ENCODE measurements at places on chromosomes 11 and 22.
A peak's percentile ranks its signal among the peaks of the same experiment; 100 is the strongest.

DNA sequence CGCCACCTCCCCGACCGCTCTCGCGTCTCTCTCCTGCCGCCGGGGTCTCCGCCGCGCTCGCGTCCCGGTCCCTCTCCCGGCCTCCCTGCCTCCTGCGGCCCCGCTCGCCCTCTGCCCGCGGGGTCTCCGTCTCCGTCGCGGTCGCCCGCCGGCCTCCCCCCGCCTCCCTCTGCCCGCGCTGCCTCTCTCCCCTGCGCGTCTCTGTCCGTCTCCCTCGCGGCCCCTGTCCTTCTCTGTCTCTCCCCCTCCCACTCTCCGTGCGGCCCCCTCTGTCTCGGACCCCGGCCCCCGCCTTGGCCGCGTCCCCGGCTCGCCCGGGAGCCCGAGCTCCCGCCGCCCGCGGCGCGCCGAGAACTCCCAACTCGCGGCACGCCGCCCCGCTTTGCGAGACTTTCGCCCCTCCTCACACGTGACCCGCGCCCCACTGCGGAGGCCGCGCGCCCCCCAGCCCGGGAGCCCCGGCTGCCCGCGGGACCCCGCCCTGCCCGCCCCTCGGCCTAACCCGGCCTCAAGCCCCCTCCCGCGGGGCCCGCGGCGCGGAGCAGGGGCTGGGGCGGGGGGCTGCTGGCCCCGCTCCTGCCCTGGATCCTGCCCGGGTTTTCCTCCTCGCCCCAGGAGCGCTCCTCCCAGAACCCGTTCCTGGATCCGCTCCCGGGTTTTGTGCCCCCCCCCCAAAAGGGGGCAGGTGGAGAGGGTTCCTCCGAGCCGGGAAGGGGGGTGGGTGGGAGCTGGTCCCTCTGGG is 702 bp upstream of the KCNJ4 start:
- no peak for DNase-seq

DNA sequence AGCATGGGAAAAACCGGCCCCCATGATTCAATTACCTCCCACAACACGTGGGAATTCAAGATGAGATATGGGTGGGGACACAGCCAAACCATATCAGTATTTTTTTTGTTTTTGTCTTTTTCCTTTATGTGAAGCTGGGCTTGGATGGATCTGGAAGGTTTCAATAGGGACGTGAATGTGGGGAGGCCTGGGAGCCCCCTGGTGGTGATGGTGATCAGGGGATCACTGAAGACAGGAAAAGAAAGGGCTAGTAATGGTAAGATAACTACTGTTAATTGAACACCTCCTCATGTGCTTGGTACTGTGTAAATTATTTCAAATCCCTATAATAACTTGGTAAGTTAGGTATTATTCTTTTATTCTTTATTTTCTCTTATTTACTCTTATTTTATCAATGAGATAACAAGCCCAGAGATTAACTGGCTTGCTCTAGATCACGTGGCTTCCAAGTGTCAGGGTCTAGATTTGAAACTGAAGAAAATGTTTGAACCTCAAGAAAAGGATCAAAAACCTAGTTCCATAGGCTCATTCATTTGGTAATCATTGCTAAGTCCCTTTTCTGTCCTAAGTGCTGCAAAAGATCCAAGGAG is 364.2 kb downstream of the TENM4 start:
- no peak for DNase-seq

- no peak for DNase-seq
Observed at GRCh38 chr11:116261606-116262005, 511.2 kb downstream of the BUD13 start.

DNA sequence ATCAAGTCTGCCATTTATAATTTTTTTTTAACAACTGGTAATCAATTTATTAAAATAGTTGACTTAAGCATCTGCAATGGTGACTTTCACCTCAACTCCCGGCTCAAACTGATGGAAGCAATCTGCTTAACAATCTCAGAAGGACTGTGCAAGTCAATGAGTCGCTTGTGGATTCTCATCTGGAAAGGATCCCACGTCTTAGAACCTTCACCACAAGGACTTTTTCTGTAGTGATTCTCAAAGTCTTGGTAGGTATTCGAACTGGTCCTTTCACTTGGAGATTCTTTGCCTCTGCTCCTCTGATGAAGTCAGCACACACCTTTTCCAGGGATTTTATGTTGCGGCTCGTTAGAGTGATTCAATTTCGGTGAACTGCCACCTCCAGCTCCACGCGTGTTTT is 7.3 kb downstream of the RSF1 start:
- no peak for DNase-seq

DNA sequence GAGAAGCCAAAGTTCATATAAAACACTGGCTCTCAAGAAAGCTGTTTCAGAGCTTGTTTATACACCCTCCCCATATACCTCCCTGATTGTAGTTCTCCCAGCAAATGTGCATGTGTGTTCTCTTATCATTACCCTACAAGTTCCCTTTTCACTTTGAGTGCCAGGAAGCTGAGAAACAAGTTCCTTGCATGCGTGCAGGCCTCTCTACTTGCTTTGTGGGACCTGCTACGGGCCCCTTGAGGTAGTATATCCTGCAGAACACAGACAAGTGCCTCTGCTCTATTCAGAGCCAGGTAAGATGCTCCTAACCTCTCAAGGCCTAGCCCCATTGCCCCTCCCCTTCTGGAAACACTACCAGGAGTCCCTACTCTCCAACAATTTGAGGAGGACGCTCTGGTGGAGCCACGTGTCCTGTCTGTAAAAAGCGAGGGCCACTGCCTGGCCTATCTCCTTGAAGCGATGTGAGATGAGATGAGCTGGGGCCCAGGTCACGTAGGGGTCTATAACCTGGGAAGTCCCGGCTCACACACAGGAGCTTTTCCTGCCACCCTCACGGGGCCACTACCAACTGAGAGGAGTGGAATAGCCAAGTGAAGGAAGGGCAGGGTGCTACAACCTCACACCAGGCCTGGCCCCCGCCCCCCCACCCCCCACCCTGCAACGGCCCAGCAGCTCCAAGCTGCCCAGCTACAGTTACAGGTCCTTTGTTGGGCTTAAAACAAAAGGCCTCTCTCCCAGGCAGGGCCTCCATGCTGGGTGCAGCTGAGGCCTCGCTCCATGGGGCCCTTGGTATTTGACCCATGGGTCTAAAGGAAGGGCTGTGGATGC is 2.6 kb upstream of the ATP5MGL start:
- DNase-seq = peak; percentile 71

GRCh38 chr11:6191742-6192141 is 7.3 kb upstream of the OR52W1 start:
- DNase-seq = no peak

GRCh38 chr11:12275818-12276217 is 101.6 kb upstream of the PARVA start:
- DNase-seq = no peak

DNA sequence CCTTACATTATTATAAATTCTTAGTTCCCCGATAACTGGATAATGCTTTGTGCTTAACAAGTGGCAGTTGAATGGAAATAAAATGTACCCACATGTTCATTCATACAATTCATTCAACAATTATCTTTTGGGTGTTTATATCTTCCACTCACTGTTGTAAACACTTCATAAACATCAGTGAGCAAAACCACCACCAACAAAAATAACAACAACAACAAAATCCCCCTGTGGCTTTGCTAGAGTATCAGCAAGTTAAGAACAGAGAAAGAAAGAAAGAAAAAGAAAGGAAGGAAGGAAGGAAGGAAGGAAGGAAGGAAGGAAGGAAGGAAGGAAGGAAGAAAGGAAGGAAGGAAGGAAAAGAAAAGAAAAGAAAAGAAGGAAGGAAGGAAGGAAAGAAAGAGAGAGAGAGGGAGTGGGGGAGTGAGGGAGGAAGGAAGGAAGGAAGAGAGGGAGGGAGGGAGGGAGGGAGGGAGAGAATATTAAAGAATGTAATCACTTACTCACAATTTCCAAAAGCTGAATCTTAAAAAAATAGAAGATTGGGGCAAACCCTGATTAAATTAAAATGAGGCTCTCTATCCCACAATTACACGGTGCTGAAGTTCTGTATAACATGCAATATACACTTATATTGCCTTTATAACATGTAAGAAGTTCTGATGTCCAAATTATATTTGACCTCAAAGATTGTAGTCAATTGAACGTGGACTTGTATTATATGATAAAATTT is 2238.8 kb downstream of the LRRC4C start:
- DNase-seq = no peak
